ENCODE measurements at places on chromosomes 4 and X. TPM values are rescaled to one million over a fixed set of nuclear protein-coding genes. Genes with fewer than 3 reads are reported as not detected.

- no peak for DNase-seq
Observed at GRCh38 chr4:85939595-85939994, 420.3 kb downstream of the MAPK10 start.

DNA sequence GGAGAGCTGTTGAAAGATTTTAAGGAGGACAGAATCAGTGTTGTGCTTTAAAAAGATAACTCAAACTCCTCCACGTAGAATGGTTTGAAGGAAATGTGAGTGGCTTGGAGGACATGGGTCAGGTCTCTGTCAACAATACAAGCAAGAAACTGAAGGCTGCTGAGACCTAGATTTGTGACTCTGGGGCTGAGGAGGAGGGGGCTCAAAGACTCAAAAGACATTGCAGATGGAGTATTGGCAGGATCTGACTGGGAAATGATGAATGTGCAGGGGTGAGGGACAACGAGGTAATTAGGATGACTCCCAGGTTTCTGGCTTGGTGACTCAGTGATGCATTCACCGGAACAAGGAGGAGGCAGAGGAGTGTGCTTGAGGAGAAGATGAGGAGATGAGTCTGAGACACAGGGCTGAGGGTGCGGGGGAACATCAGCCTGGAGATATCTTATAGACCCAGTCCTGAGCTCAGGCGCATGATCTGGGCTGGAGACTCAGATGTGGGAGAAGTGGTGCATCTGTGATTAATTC lies 3.3 kb upstream of the RPS4X start:
- no peak for DNase-seq

- DNase-seq = peak; percentile 66
Observed at GRCh38 chrX:41085878-41086626, 807 bp downstream of the USP9X start.

- DNase-seq = no peak
Observed at GRCh38 chr4:14864365-14865030, 137.8 kb upstream of the CPEB2 start.

DNA sequence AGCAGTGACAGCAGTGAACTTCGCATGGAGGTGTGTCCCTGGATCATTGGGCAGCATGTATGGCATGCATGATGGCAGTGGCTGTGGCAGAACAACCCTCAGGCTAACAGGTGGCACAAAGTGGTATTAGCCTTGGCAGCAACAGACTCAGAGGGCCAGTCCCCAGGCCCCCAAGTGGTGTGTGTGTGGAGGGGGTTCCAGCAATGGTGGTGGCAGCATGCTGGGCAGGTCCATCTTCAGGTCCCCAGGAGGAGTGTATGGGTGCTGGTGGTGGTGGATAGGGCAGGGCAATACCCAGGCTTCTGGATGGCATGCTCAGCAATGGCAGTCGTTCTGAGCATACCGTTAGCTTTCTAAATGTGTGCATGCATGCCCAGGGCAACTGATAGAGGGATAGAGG lies 923.7 kb downstream of the PDHA2 start:
- no peak for DNase-seq

GRCh38 chr4:153452658-153453378 lies 13.3 kb upstream of the TMEM131L start:
- no peak for DNase-seq

- DNase-seq = no peak
Observed at GRCh38 chr4:7124689-7125442, 57.0 kb upstream of the GRPEL1 start.

GRCh38 chr4:137393044-137393443 lies 139.2 kb downstream of the PCDH18 start:
- DNase-seq = no peak

DNA sequence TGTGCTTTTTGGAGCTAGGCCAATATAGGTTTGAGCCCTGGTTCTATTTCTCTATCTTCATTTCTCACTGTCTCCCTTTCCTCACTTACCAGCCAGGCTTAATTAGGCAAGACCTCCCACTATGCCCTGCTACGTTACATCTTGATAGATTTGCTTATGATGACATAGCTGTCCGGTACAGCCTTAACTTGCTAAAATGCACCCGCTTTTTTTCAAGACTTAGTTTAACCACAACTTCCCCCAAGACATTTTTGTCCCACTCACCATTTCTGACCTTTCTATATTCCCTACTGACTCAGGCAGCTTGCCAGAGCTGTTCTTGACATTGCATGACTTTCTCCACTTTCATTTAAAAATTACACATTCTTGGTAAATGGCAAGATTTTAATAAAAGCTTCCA lies 152.6 kb downstream of the MID1 start:
- no peak for DNase-seq

DNA sequence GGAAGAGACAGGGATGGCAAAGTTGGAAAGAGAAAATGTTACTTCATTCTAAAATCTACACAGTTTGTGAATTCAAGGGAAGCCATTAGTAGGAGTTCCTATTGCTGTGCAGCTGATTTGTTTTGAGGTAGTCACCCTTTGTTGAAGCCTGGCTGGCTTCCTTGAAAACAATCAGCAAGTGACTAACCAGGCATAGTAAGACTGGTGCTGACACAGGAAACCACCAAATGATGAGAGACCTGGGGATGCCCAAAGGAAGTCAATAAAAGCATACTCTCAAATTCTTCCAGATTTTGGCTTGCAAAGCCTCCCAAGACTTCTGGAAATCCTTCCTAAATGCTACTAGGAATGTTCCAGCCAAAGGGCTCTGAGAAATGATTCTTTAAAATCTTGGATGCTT lies 23.9 kb upstream of the PRDM8 start:
- DNase-seq = no peak

GRCh38 chrX:29242856-29243255 lies 655.6 kb downstream of the IL1RAPL1 start:
- DNase-seq = no peak

DNA sequence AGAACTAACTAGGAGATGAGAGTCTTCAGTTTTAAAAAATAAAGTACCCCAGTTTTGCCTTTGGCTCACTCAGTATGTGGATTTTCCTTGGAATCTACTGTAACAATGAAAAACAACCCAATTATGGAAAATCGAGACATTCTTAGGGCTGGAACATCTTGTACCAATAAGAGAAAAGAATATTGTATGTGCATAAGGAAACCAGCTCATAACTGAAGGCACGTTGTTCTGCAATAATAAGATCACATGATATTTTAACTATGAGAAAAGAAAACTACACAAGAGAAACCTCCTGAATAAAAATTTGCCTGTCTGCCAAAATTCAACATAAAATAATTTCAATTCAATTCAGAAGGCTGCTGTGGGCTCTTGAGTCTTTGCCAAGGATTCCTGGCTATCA lies 261.8 kb upstream of the EDNRA start:
- DNase-seq = no peak

GRCh38 chrX:116232833-116233232 lies 62.3 kb downstream of the AGTR2 start:
- no peak for DNase-seq

GRCh38 chr4:24195991-24196736 lies 306.3 kb upstream of the PPARGC1A start:
- no peak for DNase-seq

GRCh38 chr4:76195326-76195725 lies 18.3 kb downstream of the SCARB2 start:
- DNase-seq = no peak

DNA sequence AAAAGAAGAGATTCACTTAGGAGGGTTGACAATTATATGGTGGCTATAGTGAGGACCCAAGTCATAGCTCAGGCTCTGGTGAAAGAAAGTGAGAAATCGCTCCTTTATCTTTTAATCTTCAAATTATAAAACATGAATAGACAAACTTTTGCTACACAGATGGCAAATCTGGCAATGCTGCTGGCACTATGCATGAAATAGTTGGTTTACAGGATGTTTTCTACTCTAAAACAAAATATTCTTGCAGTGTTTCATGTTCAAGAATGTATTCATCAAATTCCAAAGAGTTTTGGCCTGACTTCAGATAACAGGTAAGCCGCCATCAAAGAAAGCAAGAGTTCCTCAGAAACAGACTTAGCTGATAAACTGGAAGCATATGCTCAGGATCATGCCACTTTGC lies 801.2 kb downstream of the C4orf33 start:
- DNase-seq = no peak

DNA sequence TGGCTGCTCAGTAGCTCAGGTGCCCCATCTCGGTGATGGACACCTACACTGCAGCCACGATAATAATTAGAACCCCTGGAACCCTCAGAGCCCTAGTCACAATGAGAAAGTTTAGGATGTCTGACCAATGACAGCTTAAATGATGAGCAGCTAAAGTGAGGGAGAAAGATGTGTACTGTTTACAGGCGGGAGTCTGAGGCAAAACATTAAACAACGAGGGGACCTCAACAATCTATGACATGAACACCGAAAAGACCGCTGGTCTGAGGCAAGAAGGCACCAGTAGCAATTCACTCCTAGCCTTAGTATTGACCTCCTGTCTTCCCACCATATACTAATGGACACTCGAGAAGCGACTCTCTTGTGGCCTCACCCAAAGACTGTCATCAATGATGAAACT lies 369.5 kb upstream of the SMIM31 start:
- no peak for DNase-seq

GRCh38 chrX:56793521-56794320 lies 64.7 kb downstream of the NBDY start:
- DNase-seq = peak; percentile 41

DNA sequence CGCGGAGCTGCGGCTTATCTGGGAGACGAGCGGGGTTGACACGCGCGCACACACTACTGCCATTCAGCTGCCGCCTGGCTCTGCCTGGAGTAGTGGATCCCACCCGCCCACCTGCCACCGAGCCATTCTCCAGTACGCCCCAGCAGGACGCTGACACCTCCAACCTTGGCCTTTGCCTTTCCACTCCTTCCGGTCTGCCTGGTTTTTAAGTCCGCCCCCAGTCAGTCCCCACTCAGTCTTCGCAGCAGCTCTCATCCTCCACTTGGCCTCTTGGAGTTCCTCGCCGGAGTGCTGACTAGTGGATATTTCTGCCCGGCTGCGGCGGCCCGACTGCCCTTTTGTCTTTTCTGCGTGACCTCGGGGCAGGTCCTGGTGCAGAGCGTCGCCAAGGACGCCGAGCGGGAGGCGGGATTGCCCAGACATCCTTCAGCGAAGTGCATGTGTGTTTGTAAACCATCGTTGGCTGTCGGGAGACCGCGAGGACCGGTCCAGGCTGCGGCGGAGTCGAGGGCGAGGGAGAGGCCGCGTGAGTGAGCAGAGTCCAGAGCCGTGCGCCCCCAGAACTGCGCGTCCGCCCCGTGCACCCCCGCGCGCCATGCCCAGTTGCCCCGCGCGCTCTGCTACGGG lies 1.1 kb downstream of the SLIT2 start:
- DNase-seq = peak; percentile 51

DNA sequence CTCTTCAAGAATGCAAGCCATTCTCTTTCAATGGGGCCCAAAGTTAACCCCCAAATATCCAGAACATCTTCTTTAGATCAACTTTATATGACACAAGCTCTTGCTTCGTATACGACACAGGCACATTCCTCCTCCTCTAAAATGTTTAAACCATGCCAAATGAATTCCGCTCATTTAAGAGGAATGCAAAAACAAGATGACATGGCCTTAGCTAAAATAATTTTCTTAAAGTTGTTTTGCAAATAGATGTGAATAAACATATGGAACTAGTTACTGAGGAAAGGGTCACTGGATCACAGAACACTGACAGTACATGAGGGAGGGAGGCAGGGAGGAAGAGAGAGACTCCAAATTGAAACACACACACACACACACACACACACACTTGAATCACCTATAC lies 97.4 kb downstream of the RASL11B start:
- DNase-seq = no peak

GRCh38 chr4:113077575-113077974 lies 28.1 kb downstream of the ANK2 start:
- DNase-seq = no peak

GRCh38 chrX:133658293-133658911 lies 243.1 kb upstream of the GPC4 start:
- no peak for DNase-seq

- DNase-seq = no peak
Observed at GRCh38 chr4:136277741-136278140, 1254.6 kb downstream of the PCDH18 start.

DNA sequence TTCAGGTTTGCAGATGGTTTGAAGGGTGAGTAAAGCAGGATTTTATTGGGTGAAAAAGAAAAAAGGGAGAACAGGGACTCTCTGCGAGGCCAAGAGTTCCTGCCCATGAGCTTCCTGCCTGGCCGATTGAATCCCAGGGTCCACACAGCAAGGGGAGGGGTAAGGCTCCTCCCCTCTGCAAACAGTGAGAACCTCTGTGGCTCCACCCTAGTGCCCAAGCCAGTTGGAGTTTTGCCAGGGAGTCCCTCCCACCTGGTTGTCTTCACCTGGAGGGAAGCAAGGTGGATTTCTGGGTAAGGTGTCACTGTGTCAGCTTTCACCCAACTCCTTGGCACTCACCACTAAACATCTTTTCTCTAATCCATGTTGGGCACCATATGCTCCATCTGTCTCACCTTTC lies 70.9 kb downstream of the PDHA2 start:
- no peak for DNase-seq

DNA sequence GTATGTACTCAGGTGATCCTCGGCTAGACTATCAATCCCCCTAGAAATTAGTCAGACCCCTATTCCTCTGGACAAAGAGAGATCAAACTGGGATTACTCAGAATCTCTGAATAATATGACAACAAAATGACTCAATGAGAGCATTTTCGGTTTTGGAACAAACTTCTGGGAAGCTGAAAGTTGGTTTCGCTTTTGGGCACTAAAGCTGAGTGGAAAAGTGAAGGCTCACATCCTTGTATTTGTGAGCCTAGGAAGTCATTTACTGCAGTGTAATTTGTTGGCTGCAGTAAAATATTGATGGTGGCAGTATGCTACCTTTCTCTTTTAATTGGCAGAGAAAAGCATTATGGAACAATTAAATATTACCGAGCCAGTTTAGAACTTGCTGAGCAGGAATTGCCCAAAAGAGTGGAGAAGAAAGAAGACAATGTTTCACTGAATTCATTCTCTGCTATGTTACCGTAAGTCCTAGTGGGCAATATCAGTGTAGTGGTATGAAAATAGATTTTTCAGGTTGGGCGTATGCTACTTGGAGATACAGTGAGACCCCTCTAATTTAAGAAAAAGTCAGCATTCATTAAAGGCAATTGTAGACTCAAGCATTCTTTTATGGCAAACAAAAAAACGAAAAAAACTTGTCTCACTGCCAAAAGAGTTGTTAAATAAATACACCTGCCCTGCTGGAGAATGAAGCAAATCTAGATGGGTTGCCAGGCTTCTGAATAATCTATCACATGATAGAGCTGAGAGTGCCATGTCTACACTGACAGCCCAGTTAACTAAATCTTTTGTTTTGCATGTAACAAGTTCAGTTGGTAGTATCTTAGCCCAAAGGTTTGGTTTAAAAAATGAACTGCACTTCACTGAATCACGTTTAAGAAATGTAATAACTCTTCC lies 69.6 kb downstream of the AGTR2 start:
- no peak for DNase-seq

Gene AR
- total RNA-seq = 0.70 TPM

Gene KIT
- total RNA-seq = 21.5 TPM

Gene MAGEB5
- not detected for total RNA-seq

Gene KLB
- total RNA-seq = 0.66 TPM

Gene MAGIX
- total RNA-seq = 11.6 TPM

Gene LRP2BP
- not detected for total RNA-seq

Gene ADGRG2
- 0.53 TPM for total RNA-seq

Gene DGAT2L6
- total RNA-seq = not detected

Gene GPR173
- 0.57 TPM for total RNA-seq

Gene JADE3
- 19.8 TPM for total RNA-seq

Data from Peyer's patch (tissue), 4 donors.